ENCODE measurements at places on chromosomes 5 and 9.

GRCh38 chr5:169511708-169512107 is 71.9 kb upstream of the SPDL1 start:
- no peak for DNase-seq

DNA sequence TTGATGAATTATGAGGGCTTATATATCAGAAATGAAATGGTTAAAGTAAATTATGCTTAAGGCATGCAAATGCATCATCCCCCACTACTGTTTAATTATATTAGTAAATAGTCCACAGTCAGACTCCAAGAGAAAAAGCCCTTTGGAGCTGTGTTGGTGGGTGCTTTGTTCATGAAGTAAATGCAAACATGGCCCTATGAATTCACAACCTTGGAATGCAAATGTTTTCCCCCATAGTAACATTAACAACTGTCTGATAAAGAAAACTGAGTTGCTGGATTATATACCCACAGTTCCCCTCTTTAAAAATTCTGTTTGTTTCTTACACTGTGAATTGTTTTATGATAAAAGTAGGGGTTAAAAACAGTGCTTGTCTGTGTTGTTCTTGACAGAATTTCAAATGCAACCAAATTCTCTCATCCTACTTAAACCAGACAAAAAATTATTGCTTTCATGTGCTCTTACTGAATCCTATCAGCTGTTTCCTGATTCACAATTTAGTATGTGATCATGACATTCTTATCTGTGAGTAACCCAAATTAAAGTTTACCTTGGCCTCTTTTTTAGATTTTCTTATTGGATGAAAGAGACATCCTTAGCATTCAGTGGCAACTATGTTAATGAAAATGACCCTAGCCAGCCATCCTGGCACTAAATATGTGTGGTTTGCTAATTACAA is 48.5 kb upstream of the SNCAIP start:
- DNase-seq = no peak

GRCh38 chr5:81794226-81794625 is 43.3 kb upstream of the SSBP2 start:
- no peak for DNase-seq

- DNase-seq = no peak
Observed at GRCh38 chr9:137371521-137371941, 51.4 kb downstream of the EXD3 start.

DNA sequence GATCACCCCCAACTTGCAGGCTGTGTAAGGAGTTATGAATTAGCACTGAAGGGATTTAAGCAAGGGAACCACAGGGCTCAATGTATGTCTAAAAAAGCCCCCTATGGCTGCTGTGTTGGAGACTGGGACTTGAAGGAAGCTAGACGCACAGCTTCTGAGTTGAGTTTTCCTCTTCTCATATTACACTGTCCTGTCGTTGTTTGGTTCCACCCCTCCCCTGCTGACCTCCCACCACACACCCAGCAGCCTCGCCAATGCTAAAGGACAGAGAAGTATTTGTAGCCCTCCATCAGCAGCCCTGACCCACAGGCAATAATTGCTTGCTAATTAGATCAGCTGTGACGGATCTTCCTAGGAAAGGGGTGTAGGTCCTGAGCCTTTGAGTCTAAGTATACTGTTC is 15.1 kb upstream of the CARTPT start:
- DNase-seq = no peak

GRCh38 chr9:18639911-18640310 is 166.0 kb downstream of the ADAMTSL1 start:
- no peak for DNase-seq

GRCh38 chr5:64214132-64214531 is 48.5 kb downstream of the RNF180 start:
- no peak for DNase-seq

DNA sequence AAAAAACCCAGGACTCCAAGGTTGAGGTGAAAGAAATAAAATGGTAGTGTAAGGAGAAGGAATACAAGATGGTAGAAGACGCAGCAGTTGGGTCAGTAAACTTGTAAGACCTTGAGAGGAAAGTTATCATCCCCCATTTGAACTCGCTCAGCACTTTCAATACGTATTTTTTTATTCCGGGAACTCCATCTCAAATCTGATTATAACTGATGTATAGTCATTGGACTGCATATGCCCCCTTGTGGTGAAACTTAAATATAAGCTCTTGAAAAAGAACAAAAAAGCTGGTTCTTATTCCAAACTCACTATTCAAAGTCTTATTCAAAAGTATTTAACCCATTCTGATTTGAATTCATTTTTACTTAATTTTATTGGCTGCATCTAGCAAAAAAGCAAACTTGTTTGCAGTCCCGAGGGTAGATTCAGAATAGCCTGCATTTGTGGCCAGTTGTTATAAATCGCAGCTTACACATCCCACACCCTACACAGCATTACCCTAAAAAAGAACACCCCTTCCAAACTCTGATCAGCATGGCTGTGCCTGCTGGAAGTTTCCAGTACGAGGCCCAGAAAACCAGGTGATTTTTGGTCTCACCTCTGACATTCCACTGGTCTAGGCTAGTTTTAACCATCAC is 118.0 kb downstream of the ESM1 start:
- no peak for DNase-seq

- DNase-seq = no peak
Observed at GRCh38 chr5:56845904-56846480, 30.6 kb downstream of the MAP3K1 start.

DNA sequence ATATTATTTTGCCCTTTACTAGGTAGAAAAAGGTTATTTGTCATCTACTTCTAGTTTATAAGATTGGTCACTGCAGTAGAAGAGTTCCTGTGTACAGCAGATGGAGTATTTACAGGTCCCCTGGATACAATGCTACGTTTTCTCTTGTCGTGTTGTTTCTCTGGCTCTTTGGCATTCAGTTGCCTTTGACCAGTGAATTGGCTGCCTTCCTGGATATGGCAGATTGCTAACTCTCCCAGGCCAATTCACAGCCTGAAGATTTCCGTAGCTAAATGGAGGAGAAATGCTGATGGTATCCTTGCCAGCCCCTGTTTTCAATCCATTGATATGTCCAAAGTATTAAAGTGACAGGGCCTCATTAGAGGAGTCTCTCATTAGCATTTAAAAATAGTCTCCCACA is 32.5 kb upstream of the GNAQ start:
- no peak for DNase-seq

GRCh38 chr9:89655056-89655989 is 50.5 kb downstream of the GADD45G start:
- DNase-seq = no peak

DNA sequence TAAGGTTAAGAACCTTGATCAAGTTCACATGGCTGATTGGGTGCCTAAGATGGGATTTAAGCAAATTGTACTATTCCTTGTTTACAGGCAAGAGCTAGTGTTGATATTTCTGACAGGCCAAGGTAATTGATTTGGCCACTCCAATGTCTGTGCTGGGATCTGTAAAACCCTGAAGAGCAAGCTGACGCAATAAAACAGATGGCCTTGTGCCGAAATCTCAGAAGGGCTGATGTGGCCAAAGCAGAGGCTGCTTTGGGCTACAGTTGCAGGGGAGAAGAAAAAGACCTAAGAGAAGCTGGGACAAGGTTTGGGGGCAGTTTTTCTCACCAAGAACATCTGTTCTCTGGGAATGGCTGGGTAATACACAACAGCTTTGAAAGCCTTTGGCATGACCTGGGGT is 463.2 kb upstream of the ZNF608 start:
- DNase-seq = no peak

DNA sequence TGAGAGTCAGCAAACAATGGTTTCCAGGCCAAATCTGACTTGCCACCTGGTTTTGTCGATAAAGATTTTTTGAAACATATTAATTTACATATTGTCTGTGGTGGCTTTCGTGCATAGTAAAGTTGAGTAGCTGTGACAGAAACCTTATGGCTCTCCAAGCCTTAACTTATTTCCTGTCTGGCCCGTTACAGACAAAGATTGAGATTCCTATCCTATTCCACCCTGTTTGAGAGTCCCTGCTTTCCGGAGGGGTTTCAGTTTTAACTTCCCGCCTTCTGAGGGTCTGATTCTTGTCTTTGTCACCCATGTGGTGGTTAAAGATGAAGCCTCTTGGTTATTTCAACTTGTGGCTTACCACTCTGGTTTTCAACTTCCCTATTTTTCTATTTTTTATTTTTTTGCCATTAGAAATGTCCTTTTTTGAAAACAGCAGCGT is 11.4 kb downstream of the OTULIN start:
- no peak for DNase-seq

GRCh38 chr5:177023303-177023664 is 788 bp downstream of the ZNF346 start:
- no peak for DNase-seq

DNA sequence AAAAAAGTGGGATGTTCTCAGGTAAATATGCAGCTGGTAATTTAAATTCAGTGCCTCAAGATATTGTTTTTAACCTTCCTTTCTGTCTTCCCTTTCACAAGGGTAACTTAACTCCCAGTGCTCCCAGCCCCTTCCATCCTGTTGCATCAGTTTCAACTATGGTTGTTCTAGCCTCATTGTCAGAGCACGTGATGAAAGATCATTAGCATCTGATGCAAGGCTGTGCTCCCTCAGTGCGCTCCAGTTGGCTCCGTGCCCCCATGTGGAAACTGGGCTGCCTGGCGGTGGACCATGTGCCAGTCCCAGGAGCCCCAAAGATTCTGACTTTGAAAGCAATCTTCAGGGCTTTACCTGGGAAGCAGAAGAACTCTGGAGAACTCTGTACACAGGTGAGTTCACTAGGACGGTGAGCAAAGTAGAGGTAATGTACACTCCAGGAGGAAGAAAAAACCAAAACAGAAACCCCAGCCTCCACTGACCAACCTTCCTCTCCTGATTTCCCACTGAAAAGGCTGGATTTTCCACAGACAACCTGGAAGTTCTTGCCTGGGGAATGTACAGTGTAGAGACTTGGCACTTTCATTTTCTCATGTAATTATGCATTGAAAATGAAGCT is 96.9 kb downstream of the SLC1A3 start:
- DNase-seq = no peak

DNA sequence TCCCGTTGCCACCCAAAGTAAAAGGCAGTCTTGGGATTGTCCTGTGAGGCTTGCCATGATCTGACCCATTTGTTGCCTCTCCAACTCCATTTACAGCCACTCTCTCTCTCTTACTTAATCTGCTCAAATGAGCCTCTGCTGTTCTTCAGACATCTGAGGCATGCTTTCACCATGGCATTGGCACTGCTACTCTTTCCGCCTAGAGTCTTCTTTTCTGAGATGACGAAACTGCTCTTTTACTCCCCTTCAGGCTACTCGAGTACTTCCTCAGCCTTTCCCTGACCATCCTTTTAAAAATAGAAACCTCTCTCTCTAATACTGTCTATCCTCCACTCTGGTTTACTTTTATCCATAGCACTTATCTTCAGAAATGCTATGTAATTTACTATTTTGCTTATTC is 9.0 kb downstream of the FOCAD start:
- no peak for DNase-seq

DNA sequence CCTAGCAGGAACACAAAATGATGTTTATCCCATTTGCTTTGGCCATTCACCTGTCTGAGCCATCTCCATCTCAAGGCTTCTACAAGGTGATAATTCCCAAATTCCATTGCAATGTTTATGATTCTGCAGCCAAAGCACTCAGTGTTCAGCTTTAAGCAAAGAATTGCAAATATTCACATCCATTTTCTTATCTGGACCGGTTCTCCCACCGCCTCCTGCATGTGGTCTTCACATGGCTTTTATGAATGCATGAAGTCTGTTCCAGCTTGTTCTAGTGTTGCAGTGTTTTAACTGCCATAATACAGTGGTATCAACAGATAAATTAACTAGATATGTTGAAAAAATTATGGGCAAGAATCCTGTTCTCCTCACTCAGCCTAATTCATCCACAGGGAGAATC is 443.0 kb upstream of the KLF4 start:
- DNase-seq = no peak

GRCh38 chr9:126296687-126297086 is 29.9 kb upstream of the MVB12B start:
- DNase-seq = no peak

GRCh38 chr5:132385326-132386105 is 16.0 kb downstream of the SLC22A5 start:
- DNase-seq = peak; percentile 50

- no peak for DNase-seq
Observed at GRCh38 chr9:136582977-136583735, 37.3 kb upstream of the NOTCH1 start.

GRCh38 chr5:35971186-35971877 is 19.9 kb downstream of the UGT3A1 start:
- DNase-seq = no peak

DNA sequence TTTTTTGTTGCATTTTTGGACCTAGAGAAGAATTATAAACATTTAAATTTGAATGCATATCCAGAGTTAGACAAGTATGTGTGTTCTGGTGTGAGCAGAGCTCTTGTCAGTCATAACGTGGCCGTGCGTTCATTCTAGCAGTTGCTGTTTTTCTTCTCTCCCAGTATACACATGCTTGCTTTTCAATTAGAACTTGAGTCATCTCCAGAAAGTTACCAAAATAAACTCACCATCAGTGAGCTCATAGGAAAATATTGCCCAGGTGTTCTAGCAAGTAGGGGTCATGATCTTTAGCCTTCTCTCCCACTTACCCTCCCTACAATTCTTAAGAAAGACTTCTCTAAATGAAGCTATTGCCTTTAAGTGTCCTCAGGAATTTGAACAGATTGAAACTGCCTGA is 247.5 kb upstream of the TUT7 start:
- peak; percentile 12 for DNase-seq

All from thyroid gland (tissue), 4 donors.